Muscle of back (tissue), 13 donors: ENCODE measurements at places on chromosomes 2 and 18.

DNA sequence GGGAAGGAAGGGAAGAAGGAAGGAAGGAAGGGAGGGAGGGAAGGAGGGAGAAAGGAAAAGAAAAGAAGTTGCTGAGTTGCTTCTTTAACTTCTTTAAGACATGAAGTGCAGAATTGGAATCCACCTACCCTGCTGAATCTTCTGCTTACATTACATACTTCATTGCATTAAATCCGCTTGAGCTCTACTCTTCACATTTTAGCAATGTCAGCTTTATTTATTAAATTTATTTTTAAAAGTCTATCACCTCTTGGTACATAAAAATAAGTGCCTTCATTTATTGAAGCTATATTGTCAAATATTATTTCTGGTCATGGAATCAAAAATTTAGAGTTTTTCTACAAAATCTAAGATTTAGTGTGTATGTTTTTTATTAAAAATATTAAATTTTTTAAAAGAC, 284.6 kb downstream of the CCDC102B start:
- no peak for DNase-seq

DNA sequence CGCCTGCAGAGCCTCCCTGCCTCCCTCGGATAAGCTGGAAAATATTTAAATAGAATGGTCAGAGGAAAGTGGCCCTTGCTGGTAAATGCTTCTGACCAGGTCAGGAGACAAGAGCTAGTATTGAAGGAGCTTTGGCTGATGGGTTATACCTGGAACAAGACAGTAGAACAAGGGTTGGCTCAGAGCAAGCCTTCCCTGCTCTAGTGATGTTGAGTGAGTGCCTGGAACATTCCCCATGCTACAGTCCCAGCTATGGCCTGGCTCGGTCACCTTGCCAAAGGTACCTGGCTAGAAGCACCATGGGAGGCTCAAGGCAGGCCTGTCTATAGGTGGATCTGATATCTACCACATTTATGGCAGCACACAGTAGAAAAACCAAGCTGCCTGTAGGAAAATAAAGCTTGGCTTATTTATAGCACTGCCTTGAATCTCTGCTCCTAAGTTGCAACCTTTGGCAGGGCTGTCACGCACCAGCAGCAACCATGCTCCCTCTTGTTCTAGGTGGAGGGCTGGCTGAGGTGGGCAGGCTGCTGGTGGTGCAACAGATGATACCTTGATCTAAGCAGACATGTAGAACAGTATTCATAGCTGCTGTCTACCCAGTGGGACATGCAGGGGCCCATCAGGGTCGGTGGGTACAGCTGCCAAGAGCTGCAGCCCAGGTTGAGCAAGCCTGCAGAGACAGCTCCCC, 66.7 kb upstream of the BCL2L11 start:
- DNase-seq: no peak

DNA sequence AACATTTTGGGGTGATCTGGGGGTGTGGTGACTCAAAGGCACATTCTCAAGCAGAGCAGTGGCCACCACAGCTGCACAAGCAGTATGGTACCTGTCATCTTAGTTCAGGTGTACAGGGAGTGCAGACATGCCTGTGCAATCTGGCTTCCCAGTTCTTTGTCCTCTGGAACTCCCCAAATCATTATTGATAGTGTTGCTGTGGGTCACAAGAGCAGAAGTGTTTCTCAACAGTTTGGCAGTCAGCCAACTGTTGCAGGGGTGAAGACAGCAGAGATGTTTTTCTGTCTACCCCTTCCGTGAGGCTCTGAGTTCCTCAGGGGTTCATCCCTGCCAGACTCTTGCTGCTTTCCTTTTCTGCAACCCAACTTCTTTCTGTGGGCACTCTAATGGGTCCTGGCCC, 206.5 kb upstream of the ZSWIM2 start:
- no peak for DNase-seq

DNA sequence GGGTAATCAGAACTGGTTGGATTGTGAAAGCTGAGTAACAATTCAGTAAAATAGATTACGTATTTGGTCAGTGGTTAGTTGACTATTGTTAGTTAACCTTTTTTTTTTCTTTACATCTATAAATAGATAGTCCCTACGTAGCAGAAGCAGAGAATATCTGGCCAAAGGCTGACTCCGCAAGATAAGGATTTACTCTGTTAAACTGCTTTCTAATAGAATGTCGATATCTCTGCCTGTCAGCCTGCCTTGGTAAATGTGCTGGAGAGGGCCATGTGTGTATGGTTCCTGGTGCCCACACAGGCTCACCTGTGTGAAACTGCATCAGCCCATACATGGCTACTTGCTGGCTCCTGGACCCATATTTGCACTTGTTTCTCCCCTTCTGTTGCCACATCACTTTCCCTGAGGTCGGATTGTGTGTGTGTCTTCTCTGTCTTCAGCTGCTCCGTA, 94.4 kb downstream of the CRIM1 start:
- no peak for DNase-seq

DNA sequence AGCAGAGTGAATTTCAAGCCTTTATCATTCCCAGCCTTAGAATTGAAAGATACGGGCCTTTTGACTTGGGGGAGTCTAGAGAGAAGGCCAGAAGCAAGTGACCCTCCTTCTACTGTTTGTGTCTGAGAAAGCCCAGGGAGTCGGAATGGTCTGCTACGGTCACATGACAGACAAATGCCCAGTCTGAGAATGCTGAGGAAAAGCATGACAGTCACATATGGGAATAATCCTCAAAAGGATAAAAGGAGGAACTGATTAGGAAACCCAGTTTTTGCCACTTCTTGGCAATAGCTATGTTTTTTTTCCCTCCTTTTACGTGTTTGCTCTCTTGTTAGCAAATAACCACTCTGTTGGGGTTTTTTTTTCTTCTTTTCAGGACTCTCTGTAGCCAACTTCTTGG, 38.1 kb upstream of the HNRNPA3 start:
- no peak for DNase-seq

DNA sequence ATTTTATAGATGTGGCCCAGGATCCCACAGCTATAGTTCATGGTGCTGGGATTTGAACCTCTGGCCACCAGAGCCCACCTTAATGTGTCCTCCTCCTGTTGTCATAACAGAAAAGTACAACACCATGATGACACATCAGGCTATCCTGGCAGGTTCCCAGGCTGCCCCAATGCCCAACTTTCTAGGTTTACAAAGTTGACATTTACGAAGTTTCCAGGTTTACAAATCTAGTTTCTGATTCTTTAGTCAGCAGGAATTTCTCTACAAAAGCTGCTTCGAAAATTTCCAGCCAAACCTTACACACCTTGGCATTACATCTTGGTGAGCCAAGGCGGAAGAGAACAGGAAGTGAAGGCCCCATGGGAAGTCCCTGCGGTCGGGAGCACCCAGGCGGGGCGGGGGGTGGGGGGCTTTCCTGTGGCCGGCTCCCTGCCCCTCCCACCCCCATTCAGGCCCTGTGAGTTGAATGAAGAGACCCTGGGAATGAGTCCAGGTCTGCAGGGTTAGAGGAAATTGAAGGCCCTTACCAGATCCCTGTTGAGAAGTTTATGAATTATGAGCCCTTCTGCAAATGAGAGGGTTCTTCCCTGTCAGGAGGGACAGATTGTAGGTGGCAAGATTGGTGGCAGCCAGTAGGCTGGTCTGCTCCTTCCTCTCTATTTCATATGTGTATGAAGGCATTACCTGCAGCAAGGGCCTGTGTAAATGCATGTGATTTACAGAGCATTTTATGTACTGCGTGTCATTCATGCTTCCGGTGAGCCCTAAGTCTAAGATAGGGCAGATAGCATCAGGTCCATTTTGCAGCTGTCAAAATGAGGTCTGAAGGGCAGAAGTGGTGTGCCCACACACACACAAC, 11.1 kb upstream of the IL1RN start:
- DNase-seq: no peak

- no peak for DNase-seq
Observed at GRCh38 chr18:53948991-53949390, 275.5 kb downstream of the MBD2 start.

- no peak for DNase-seq
Observed at GRCh38 chr18:55086906-55087305, 127.6 kb upstream of the CCDC68 start.

GRCh38 chr2:39725401-39725800, 53.7 kb downstream of the THUMPD2 start:
- no peak for DNase-seq
